Activated T-cell treated with anti-CD3 and anti-CD28 coated beads for 48 hours (primary cell): ENCODE measurements at places on chromosomes 6 and 20.

DNA sequence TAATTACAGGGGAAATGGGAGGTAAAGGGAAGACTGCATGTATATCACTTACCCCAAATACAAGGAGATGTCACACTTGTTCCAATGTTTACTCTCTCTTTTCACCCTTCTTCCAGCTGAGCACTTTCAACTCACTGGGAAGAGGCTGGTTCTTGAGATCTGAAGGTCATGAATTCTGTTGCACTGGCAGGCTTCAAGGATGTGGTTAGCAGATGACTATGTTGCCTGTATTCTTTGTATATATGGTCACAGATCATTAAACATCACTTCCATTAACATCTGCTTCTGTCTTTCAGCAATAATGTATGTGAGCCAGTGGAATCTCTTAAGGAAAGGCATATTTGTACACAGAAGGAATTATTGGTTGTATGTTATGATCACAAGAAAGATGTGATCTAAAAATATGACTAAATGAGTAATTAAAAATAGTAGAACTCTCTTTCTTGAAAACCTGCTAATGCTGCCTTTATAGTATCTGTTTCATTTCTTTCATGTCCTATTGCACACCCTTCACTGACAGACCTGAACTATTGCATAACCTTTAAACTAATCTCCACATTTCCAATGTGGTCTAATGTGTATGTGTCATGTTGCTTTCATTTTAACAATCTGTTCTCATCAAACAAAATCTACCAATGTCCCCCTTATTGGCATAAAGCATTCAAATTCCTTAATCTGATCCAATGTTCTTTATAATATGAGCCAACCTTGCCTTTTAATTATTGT lies 131.4 kb upstream of the EPHA7 start:
- no peak for DNase-seq

GRCh38 chr6:2865694-2866151 lies 24.1 kb upstream of the SERPINB1 start:
- no peak for DNase-seq

DNA sequence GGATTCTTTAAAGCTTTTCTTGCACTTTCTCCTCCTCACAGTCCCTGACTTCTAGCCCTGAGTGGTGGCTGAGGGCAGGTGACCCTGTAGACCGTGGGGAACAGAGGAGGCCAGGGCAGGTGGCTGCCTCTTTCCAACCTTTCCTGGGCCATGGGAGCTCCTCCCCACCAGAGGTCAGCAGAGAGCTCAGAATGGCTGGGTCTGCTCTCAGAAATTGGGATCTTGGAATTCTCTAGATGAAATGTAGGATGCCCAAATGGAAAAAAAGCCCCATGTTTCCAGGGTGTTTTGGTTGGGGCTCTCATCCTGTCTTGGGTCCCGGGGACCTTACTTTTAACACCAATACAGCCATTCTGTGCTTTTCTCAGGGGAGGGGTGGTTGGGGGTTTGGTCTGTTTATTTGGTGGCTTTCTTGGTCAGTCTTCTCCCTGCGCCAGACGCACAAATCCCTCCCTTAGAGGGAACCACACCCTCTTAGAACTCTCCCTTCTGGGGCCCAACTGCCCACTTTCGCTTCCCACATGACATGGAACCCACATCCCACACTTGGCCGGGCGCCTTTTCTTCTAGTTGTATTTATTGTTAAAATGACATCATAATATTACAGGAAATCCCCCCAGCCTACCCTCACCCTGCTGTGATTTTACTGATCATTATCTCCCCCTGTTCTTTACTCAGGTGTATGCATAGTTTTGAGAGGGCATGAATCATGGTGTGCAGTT lies 17.9 kb downstream of the GNAS start:
- no peak for DNase-seq

- DNase-seq, result no peak
Measured at GRCh38 chr6:120966321-120966720, 368.0 kb downstream of the TBC1D32 start.

- no peak for DNase-seq
Measured at GRCh38 chr20:64196847-64197306, 32.6 kb downstream of the MYT1 start.

GRCh38 chr6:22149096-22149495 lies 147.7 kb downstream of the PRL start:
- DNase-seq, result no peak

DNA sequence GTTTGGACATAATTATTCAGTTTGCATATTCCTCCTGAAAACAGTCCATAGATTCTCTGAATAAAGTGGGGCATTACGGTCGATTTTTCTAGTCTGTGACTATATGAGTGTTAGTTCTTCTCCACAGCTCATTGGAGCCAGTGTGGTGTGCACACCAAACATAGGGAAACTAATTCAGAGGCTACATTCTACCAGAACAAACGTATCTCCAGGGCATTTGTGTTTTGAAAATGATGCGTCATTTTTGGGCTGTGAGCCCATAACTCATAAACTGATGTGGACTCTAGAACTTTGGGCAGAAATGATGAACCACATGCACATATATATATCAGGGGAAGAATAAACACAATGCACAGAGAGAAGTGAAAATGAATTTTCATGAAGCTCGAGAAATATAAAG lies 41.8 kb downstream of the C6orf58 start:
- DNase-seq, result no peak

DNA sequence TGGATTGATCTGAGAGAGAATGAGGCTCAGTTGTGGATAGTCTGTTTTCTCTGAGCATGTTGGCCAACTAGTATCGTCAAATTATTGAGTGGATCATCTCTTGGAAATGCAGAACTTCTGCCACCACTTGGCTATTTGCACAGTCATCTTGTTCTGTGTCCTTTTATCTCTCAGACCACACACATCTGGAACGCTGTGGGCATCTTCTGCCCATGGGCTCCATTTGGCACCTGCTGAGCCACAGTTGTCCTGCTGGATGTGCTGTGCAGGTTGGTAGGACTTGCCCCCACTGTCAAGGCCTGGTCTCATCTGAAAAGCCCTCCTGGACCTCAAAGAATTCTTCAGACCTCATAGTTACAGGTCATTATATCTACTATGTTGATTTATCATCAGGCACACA lies 16.7 kb upstream of the C20orf144 start:
- no peak for DNase-seq

DNA sequence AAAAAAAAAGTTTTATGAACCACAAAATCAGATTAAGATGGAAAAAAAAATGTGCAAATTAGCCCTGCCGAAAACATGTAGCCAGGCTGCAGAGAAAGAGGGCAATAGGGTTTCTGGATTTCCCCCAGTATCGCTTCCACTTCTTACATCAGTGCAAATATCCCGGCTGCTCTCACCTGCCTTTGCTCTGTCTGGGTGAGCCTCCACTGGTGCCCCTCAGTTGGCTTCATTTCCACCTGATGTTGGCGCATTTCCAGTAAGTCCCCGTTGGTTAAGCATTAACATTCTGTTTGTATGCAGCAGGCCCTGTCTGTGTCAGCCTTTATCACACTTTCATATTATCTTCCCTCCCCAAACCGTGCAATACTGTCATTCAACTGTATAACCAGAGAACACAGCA lies 215.1 kb downstream of the CBLN4 start:
- no peak for DNase-seq

DNA sequence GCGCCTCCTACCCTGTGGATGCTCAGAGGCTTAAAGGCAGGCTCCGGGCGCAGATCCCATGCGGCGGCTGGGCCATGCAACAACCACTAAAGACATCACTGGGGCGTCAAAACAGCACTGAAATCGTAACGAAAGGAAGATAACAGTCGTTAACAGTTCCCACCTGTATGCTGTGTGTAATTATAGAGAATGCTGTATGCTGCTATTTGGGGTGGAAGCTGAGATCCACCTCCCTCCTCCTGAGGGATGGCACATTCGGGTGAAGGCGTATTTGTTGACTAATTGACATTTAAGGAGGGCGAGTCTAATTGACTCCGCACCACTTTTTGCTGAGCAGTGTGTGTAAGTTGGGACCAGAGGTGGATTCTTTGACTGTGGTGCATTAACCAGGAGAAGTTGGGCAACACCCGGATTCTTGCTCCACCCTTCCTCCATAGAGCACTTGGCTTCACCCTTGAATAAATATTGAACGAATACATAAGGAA lies 687 bp downstream of the SLC35A1 start:
- DNase-seq, result no peak

GRCh38 chr6:35014786-35015185 lies 125.7 kb downstream of the ANKS1A start:
- DNase-seq, result no peak

DNA sequence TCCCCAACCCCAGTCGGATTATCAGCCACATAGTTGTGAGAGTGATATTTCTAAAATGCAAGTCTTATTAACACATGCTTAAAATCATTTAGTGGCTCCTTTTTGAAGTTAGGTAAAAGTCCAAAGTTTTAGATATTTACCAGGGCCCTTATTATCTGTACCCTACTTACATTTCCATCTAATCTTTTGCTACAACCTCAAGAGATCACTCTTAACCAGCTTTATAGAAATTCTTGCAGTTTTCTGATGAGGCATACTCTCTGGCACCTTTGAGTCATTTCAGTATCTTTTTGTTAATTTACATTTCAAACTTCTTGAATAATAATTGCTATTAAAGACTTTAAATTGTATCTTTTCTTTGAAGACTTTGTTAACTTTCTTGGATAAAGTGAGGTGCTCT lies 453.3 kb downstream of the RFPL4B start:
- no peak for DNase-seq

- no peak for DNase-seq
Measured at GRCh38 chr6:170249817-170250216, 41.1 kb downstream of the DLL1 start.

GRCh38 chr6:106617302-106617701 lies 12.0 kb downstream of the RTN4IP1 start:
- no peak for DNase-seq

DNA sequence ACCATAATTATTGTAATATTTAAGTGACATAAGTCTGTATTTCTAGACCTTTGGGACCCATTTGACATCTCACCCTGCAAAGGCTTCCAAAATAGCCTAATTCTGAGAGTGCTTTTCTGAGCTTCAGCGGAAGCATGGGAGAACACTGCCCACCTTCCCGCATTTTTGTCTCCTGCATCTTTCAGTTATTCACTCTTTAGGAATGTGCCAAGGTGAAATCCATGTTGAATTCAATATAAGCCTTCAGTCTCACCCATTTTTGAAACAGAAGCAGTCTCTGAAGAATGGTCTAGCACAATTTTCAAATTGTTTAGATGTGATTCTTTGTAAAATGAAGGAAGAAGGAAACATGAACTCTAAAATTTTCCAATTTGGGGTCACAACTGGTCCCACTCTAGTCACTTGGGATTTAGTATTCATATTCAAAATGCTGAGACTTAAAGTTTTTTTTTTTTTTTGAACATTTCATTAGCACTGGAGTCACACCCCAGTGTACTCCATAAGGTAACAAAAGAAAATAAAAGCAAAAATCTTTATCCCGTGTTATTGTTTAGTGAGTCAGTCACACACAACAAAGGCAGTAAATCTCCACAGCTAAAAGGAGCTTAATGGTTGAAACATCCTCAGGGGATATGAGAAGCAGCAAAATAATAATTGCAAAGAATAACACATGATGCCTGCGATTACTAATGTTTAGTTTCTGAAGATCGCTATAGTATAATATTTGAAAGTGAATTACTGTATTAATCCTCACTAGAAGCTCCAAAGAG lies 479.9 kb upstream of the BTBD3 start:
- DNase-seq, result no peak

DNA sequence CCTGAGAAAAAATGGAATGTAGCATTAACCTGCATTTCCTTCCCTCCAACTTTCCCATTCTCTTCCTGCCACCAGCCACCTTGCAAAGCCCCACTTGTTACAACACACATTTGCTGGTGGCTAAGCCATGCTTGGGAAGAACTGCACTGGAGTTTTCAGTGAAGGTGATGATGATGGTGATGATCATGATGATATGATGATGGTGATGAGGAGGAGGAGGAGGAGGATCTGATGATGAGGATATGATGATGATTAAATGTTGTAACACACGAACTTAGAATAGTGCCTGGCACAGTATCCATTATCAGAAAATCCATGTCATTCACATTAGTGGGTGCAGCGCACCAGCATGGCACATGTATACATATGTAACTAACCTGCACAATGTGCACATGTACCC lies 297.2 kb downstream of the TSHZ2 start:
- DNase-seq, result no peak

DNA sequence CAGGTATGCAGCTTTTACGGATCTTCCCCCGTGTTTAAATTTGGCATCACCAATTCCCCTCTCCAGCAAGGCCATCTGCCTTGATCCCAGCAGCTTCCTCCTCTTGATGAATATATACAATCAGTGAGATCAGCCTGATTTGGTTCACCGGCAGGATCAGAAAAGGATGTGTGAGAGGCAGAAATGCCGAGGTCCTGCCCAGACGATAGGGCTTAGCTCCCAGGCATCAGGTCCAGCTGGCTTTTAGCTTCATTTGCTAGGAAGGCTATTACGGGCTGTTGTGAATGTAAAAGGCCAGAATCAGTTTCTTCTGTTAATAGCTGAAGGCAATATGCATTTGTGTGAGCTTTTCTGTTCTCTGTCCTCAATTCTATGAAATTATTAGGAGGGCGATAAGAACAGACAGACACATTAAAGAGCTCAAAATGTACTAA lies 372.8 kb downstream of the BTBD9 start:
- no peak for DNase-seq

- DNase-seq, result peak; percentile 1
Measured at GRCh38 chr6:96836631-96837080, 621 bp downstream of the GPR63 start.

- no peak for DNase-seq
Measured at GRCh38 chr6:165506657-165507056, 156.4 kb downstream of the PDE10A start.

DNA sequence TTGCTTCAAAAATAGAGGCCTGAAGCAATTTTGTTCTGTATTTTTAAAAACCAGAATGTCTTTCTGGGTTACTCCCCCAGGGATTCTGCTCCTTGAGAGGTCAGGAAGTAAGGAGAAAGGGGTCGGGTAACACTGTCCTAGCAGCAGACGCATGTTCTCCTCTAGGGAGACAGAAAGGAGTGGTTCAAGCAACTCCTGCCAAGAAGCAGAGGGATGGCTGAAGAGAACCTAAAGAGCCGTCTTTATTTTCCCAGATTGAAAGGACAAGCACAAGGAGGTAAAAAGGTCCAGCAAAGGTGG lies 58.0 kb upstream of the SLC4A11 start:
- DNase-seq, result no peak

DNA sequence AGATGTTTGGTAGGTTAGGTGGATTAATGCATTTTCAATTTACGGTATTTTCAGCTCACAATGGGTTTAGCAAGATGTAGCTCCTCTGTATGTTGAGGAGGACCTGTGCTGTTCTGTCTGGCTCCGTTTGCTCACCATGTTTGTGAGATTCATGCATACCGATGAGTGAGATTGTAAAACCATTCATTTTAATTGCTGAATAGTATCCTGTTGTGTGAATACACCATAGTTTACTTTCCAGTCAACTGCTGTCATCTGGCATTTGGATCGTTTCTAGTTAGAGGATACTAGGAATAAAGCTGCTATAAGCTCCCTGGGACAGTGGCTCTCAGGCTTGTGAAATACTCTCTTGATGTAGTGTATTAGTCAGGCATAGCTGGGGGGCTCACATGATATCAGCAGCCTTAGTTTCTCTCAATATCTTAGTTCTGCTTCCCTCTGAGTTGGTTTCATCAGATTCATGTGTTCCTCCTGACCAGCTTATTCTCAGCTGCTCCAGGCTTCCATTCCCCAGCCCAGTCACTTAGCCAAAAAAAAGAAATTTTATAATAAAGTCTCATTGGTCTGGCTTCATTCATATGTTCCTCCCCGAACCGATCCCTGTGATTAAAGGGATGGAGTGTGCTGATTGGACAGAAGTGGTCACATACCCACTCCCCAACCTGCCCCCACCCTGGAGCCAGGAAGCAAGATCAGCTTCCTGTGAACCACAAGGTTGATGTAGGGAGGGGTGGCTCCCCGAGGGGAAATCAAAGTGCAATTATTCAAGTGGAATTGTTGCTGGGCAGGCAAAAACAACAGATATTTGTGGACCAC lies 10.9 kb upstream of the B4GALT5 start:
- no peak for DNase-seq
